ENCODE measurements at places on chromosomes 5 and 9.

- no peak for DNase-seq
These were observed 56.4 kb downstream of the NSD1 start for GRCh38 chr5:177189965-177190364.

- no peak for DNase-seq
These were observed 1.0 kb downstream of the FREM1 start for GRCh38 chr9:14909181-14909580.

DNA sequence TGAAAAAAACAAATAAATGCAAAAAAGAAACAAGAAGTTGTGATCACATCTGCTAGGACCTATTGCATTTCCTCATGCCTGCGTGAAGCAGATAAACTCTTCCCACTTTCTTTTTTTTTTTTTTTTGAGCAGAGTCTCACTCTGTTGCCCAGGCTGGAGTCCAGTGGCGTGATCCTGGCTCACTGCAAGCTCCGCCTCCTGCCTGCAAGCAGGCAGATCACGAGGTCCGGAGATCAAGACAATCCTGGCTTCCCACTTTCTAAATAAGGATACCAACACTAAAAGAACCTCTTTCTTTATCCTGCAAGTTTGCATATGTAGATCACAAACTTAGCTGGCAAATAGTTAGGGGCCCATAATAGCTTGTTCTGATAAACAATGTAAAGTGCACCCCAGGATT, 128.6 kb downstream of the ASTN2 start:
- no peak for DNase-seq

GRCh38 chr5:119255571-119256356, 100.1 kb upstream of the TNFAIP8 start:
- no peak for DNase-seq

GRCh38 chr9:38696999-38697398, 22.9 kb downstream of the FAM240B start:
- DNase-seq, result no peak

DNA sequence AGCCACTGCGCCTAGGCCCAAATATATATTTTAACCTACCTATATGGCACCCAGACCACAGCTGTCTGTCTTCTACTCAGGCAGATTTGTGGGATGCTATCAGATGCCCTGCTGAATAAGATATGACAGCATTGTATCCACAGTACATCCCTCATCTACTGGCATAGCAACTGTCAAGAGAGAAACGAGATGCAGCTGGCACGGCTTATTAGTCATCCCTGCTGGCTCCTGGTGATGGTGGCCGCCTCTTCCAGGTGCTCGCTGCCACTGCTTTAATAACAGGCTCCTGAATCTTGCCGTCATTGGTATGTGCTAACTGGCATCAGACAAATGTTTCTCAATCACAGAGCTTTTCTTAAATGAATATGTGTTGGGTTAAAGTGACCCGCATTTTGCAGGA, 34.0 kb downstream of the B4GALT1 start:
- no peak for DNase-seq

GRCh38 chr5:117461403-117461802, 886.8 kb upstream of the SEMA6A start:
- DNase-seq, result no peak

- no peak for DNase-seq
These were observed 369.1 kb upstream of the DAP start for GRCh38 chr5:11130131-11130530.

- DNase-seq, result no peak
These were observed 74.6 kb downstream of the GOLPH3 start for GRCh38 chr5:32099486-32100035.

GRCh38 chr5:93755716-93756115, 14.3 kb upstream of the POU5F2 start:
- DNase-seq, result no peak

- DNase-seq, result no peak
These were observed 120.6 kb downstream of the PAM start for GRCh38 chr5:102875721-102876123.

GRCh38 chr9:72560086-72560485, 38.7 kb downstream of the TMC1 start:
- DNase-seq, result no peak

GRCh38 chr9:84738353-84738752, 68.8 kb downstream of the NTRK2 start:
- no peak for DNase-seq

DNA sequence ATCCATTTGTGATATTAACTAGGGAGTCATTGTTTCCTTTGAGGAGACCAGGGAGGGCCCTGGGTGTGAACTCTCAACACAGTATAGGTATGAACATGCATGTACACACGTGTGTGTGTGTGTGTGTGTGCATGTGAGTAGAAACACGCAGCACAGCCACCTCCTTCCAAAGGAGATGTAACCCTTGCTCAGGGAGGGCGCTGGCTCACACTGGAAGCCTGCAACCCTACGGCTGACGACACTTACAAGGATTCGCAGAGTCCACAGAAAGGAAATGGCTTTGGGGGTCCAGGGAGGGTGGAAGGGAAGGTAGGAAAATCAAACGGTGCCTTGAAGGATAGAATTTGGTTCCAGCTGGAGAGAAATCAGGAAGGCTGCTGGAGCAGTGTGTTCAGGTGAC, 21.9 kb downstream of the TRIP13 start:
- no peak for DNase-seq

- DNase-seq, result no peak
These were observed 82.8 kb downstream of the SLC1A3 start for GRCh38 chr5:36689225-36689624.

- peak; percentile 89 for DNase-seq
These were observed 664 bp upstream of the ARSB start for GRCh38 chr5:78985725-78986223.

GRCh38 chr9:94850540-94851434, 124.3 kb downstream of the AOPEP start:
- no peak for DNase-seq

DNA sequence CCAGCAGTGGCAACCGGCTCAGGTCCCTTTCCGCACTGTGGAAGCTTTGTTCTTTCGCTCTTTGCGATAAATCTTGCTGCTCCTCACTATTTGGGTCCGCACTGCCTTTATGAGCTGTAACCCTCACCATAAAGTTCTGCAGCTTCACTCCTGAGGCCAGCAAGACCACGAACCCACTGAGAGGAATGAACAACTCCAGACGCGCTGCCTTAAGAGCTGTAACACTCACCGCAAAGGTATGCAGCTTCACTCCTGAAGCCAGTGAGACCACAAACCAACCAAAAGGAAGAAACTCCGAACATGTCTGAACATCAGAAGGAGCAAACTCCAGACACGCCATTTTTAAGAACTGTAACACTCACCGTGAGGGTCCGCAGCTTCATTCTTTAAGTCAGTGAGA, 103.5 kb downstream of the GLIS3 start:
- DNase-seq, result no peak

DNA sequence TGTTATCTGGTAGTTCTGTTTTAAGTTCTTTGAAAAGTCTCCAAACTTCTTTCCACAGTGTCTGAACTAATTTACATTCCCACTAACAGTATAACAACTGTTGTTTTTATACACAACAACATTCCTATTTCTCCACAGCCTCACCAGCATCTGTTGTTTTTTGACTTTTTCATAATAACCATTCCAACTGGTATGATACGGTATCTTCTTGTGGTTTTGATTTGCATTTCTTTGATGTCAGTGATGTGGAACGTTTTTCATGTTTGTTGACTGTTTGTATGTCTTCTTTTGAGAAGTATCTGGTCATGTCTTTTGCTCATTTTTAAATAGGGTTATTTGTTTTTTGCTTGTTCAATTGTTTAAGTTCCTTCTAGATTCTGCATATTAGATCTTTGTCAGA, 12.6 kb upstream of the GRAMD2B start:
- no peak for DNase-seq

DNA sequence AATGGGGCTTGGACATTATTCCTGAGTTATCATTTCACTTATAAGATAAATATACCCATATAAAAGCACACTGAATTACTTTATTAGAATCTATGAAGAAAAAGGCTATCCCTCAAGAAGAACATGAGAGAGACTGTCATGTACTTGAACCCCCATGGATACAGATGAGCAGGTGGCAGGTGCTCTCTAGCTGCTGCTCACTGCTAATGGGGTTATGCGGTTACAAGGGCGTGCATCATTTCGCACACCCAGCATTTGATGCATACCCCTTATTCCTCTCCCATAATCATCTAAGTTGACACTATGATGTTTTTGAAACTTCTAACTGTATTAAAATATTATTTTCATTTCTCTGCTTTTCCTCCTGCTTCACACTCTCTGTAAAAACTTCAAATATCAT, 16.4 kb downstream of the ITK start:
- peak; percentile 49 for DNase-seq

DNA sequence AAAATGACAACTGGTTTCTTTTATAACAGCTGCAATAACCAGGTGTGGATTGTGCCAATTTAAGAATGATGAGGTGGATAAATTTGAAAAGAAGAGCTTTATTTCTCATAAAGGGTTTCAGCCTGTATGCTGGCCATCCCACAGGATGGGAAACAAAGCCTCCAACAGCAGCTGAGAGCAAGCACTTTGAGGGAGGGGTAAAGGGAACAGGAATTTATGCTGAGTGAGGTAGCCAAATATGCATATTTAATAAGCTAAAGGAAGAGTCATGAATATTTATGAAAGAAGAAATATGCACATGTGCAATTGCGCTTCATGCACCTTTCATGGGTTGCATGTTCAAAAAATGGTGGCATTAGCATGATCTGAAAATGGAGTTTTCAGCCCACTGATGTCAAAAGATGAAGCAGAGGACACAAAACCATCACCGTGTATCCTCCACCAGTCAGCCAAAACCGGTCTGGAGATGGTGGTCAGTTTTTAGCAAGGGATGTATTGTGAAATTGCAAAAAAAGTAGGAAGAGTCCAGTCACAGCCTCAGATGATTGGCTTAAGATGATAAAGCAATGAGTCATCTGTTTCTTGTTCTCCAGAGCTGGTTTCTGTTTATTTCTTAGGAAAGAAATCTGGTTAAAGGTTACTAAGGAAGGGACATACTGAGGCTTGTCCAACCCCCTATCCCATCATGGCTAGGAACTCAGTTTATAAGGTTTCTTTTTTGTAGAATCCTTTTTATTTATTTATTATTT, 47.9 kb downstream of the DEPDC1B start:
- no peak for DNase-seq

DNA sequence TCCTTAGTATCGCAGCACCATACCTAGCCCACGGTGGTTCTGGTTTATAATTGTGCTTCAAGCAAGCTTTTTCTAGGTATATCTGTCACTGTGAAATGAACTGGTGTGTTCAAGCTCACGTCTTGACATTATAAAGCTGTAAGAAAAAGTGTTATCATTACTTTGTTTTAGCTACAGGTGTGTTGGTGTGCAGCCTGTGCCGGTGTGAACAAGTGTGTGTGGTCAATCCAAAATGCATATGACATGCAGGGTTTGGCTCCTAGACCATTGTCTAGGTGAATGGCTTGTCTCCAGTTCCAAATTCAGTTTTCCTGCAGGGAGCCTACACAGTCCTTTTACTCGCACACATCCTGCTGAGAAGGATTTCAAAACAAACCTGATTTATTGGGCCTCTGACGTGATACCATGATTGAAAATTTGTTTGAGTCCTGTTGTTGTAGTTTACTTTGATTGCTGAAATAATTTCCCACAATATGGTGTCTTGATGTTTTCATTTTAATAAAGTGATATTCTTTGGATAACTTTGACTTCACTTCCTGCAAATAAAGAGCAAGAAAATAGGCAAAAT, 3.7 kb downstream of the LSM11 start:
- no peak for DNase-seq

- no peak for DNase-seq
These were observed 232.7 kb downstream of the EFNA5 start for GRCh38 chr5:107437986-107438510.

- DNase-seq, result no peak
These were observed 569.8 kb downstream of the CTNND2 start for GRCh38 chr5:11334404-11334803.

DNA sequence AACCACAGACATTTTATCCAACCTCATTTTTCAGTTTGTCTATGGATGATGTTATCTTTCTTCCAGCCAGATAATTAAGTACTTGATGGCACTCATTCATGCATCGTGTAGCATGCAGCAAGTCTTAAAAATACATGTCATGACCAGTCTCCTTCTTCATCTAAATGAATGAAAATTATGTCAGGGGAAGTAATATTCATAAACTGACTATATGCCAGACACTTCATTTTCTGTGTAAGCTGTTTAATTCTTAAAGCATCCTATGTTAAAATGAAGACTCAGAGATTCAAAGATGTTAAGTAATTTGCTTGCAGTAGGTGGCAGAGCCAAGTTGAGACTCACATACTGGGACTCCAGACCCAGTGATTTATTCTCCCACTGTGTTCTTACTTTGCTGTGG, 181.7 kb upstream of the CD180 start:
- no peak for DNase-seq

- no peak for DNase-seq
These were observed 186.8 kb upstream of the SLC27A6 start for GRCh38 chr5:128778474-128778873.

DNA sequence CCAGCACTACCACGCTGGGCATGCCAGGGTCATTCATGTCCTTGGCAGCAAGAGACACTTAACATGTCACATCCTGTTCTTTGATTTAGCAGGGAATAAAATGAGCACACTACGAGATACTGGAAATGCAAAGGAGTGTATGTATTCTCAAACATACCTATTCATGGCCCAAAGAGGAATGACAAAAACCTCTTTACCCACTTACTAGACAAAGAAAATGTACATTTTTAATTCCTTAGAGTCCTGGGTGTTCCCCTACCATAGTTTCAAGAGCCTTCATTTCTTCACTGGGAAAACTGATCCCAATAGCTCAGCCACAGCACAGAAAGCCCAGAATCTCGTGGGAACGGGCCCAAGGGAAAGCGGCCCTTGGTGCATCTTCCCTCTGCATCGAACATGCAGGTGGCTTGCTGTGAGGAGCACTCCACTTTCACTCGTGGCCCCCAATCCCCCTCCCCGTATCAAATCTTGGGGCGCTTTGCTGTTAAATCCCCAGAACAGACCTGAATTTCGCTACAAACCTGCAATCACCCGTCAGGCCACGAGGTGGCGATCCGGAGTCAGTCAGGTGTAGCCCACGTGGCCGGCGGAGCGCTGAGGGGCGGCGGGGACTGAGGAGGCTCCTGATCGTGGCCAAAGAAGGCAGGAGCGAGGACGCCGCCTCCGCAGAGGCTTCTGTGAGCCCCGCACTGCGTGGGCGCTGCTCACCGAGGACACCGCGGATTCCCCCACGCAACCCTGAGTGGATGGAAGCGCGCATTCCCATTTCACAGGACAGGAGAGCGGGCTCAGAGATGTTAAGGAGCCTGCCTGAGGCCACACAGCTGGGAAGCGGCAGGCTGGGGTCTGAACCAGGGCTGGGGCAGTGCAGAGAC, 91.4 kb downstream of the LMX1B start:
- peak; percentile 88 for DNase-seq

DNA sequence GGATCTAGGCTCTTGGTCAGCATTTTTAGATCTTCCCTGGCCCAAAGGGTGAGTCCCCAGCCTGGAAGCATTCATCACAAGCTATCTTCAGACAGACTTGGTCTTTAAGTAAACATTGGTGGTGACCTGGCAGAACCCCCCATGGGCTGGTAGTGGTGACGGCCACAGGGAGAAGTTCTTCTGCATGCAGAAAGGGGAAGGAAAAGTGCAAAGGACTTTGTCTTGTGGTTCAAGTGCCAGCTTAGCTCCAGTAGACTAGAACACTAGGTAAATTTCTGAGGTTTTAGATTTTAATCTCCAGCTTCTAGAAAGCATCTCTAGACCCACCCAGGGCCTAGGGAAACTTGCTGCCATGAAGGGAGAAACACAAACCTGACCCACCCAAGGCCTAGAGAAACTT, 584.0 kb downstream of the CHSY3 start:
- no peak for DNase-seq
